ENCODE measurements at places on chromosomes 2 and 18. TPM values are rescaled to one million over a fixed set of nuclear protein-coding genes. Genes with fewer than 3 reads are reported as not detected.

Gene PAX3
- not detected for total RNA-seq

Gene CARF
- 4.4 TPM for total RNA-seq

DNA sequence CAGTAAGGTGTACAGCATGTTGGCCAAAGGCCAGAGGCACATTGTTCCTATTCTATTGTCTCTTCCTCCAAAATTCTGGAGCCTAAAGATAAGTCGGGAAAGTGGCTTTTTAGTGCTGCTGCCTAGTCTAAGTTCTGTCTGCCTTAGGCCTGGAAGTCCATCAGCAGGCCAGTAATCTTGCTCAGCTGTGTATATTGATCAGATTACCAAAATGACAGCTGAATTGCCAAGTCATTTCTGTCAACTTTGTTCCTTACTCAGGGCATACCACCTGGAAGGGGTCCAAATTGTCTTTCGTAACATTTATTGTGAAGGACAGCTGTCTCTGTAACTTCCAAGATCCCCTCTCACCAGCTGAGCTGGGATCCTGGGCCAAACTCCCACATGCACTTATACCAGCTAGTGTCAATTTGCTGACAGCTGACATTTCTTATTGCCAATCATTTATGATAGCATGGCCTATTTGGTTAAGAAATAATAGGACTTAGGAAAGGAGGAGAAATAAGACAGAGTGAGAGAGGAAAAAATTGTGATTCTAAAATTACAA, 116.8 kb upstream of the FSHR start:
- H3K4me1 ChIP-seq, result no peaks in the 10 kb centered on the region
- no peak overlapping the region for H3K4me3 ChIP-seq
- no peak for DNase-seq

DNA sequence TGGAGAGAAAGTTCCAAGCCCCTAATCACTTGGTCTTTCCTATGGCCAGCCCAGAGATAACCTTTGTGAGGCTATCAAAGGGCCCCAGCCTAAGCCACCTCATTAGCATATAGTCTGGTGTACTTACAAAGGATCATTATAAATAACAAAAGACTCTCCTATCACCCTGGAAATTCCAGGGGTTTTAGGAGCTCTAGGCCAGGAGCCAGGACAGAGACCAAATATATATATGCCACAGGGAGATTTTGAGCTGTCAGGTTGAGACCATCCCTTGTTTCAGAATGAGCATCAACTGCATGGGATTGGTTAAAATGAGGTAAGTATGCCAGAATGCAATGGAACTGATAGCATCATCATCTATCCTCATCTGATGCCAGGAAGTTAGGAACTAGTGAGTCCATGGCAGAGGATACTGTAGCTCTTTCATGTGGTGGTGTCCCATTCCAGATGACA, 32.1 kb upstream of the CHRNA1 start:
- H3K27ac ChIP-seq, result no peak overlapping the region
- H3K27me3 ChIP-seq, result no peaks in the 10 kb centered on the region
- no peak overlapping the region for H3K4me3 ChIP-seq
- no peaks in the 10 kb centered on the region for H3K36me3 ChIP-seq
- H3K4me1 ChIP-seq, result no peaks in the 10 kb centered on the region

DNA sequence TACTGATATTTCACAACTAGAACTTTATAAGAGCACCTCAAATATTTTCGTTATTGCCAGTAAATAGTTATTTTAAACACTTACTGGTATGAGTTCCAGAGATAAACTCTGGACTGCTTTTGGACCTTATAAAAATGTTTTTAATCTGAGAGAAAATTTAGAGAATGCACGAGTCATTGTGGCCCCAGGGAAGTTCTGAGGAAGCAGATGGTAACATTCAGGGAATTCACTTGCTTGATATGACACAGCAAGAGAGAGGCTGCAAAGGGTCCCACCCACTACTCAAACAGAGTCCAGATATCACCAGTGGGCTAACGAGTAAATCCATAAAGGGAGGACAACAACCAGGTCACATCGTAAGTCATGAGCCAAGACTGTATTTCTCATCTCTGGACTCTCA, 526.8 kb downstream of the TDRD15 start:
- H3K27me3 ChIP-seq, result no peaks in the 10 kb centered on the region
- H3K4me3 ChIP-seq, result no peak overlapping the region
- H3K36me3 ChIP-seq, result no peaks in the 10 kb centered on the region
- H3K4me1 ChIP-seq, result no peaks in the 10 kb centered on the region
- DNase-seq, result no peak

Gene CTLA4
- total RNA-seq, result not detected

DNA sequence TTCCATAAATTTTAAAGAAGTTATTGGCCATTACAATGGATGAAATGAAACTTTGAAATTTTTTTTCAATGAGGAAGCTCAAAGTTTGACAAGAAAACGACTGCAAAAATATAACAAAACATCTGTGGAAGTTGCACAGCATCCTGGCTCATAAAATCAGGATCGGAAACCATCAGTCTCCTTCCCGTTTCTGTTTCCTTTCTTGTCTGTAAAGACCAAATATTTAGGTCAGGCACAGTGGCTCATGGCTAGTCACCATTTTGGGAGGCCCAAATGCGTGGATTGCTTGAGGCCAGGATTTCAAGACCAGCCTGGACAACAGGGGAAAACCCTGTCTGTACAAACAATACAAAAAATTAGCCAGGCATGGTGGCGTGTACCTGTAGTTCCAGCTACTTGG, 27.6 kb upstream of the SSB start:
- no peaks in the 10 kb centered on the region for H3K27me3 ChIP-seq
- H3K4me3 ChIP-seq, result no peak overlapping the region
- peaks cover 9% of the 10 kb centered on the region for H3K4me1 ChIP-seq
- H3K36me3 ChIP-seq, result no peaks in the 10 kb centered on the region

Gene PTH2R
- total RNA-seq, result not detected

Gene SCN3A
- total RNA-seq, result 0.12 TPM

DNA sequence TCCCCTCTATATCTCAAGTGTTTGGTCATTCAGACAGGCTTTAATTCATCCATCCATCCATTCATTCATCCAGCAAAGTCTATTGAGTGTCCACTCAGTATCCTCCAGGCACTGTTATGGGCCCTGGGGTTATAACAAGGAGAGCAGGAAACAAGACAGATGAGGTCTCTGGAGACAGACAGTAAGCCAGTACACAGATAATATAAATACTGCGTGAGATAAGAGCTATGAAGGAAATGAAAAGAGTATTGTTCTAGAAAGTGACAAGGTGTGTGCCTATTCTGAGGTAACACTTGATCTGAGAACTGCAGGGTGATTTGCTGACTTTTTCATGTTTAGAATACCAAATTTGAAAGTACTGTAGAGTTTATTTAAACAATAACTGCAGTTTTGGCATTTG, 98.3 kb downstream of the OSBPL6 start:
- DNase-seq, result no peak
- H3K4me1 ChIP-seq, result no peaks in the 10 kb centered on the region
- no peaks in the 10 kb centered on the region for H3K36me3 ChIP-seq
- no peaks in the 10 kb centered on the region for H3K27me3 ChIP-seq
- H3K27ac ChIP-seq, result no peak overlapping the region

DNA sequence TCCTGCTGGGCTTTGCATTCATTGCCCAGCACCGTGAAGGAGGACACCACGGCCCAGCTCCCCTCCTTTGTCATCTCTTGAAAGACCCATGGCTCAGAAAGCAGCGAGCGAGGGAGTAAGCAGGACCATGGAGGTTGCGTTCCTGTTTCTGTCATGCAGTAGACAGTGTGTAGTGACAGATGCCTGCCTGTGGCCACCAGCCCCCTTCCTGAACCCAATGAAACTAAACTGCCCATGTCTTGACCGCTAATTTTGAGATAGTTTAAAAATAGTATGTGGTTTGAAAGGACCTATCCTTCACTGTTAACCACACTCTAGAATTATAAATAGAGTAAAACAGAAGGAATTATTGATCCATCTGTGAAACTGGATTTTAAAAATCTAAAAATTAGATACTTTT, 88.2 kb downstream of the ASAP2 start:
- H3K27me3 ChIP-seq, result no peaks in the 10 kb centered on the region
- peaks cover 17% of the 10 kb centered on the region for H3K36me3 ChIP-seq
- no peaks in the 10 kb centered on the region for H3K4me1 ChIP-seq
- H3K27ac ChIP-seq, result no peak overlapping the region
- H3K4me3 ChIP-seq, result no peak overlapping the region

Gene IL1RL1
- 4.9 TPM for total RNA-seq

Gene RNF125
- 1.1 TPM for total RNA-seq

- H3K4me3 ChIP-seq, result no peak overlapping the region
- H3K27me3 ChIP-seq, result peaks cover 74% of the 10 kb centered on the region
- H3K36me3 ChIP-seq, result no peaks in the 10 kb centered on the region
- DNase-seq, result no peak
- H3K4me1 ChIP-seq, result no peaks in the 10 kb centered on the region
- no peak overlapping the region for H3K27ac ChIP-seq
Observed at GRCh38 chr2:205858881-205859441, 176.7 kb downstream of the NRP2 start.

Gene LANCL1
- total RNA-seq, result 16.0 TPM

- H3K4me1 ChIP-seq, result peaks cover 19% of the 10 kb centered on the region
- DNase-seq, result peak; percentile 70
- peaks cover 21% of the 10 kb centered on the region for H3K36me3 ChIP-seq
- no peak overlapping the region for H3K4me3 ChIP-seq
- no peaks in the 10 kb centered on the region for H3K27me3 ChIP-seq
Observed at GRCh38 chr2:101080211-101081068, 70.7 kb downstream of the TBC1D8 start.

DNA sequence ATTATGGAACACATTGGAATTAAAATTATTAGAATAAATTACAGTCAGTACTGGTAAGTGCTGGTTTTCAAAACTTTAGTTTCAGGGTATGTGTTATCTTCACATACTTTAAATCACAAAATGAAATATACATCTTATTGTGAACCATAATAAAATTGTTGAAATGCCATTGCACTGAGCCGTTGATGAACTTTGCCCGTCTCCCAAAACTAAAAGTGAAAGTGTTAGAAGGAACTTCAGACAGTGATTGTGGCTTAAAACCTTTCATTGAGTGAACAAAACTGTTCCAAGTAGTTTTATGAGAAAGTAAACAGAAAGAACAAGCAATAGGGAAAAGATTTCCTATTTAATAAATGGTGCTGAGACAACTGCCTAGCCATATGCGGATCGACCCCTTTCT, 811.6 kb downstream of the PLCL1 start:
- no peak overlapping the region for H3K4me3 ChIP-seq
- no peaks in the 10 kb centered on the region for H3K4me1 ChIP-seq
- H3K36me3 ChIP-seq, result no peaks in the 10 kb centered on the region
- H3K27me3 ChIP-seq, result no peaks in the 10 kb centered on the region
- no peak for DNase-seq
- H3K27ac ChIP-seq, result no peak overlapping the region

DNA sequence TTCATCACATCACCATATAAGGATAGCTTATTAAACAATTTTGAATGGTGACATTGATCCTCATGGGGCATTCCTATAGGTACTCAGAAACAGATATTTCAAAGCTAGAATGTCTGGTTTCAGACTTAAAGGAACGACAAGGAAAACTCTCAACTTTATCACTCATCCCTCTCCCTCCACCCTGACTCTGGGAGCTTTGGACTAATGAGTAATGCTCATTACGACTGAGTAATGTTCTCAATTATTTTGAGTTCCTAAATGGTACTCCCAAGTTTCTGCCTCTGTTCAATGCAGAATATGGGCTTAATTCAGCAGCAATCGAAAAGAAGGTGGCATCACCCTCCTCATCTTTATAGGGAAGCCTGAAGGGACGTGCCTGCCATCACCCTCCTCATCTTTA, 43.4 kb downstream of the RFX8 start:
- H3K4me1 ChIP-seq, result peaks cover 26% of the 10 kb centered on the region
- no peaks in the 10 kb centered on the region for H3K27me3 ChIP-seq
- no peak overlapping the region for H3K4me3 ChIP-seq
- DNase-seq, result peak; percentile 29
- peak overlapping the region; percentile 70 for H3K27ac ChIP-seq

DNA sequence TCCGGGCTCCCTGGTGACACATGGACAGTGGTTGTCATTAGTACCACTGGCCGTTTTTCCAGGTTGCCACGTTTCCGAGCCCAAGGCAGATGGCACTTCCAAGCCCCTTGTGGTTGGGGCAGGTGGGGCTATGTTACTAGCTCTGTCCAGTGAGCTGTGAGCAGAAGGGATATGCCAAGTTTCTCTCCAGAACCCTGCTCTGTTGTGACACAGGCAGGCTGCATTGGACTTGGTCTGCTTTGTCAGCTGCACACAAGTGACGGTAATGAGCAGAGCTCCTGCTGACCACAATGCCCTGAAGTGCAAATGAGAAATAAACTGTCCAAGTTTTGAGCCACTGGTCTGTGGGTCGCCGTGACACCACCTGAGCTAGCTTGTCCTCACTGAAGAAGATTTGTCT, 118.8 kb downstream of the GYPC start:
- peaks cover 32% of the 10 kb centered on the region for H3K27me3 ChIP-seq
- H3K27ac ChIP-seq, result no peak overlapping the region
- DNase-seq, result no peak
- no peaks in the 10 kb centered on the region for H3K36me3 ChIP-seq
- H3K4me1 ChIP-seq, result no peaks in the 10 kb centered on the region

- H3K36me3 ChIP-seq, result no peaks in the 10 kb centered on the region
- H3K4me1 ChIP-seq, result peaks cover 78% of the 10 kb centered on the region
- no peaks in the 10 kb centered on the region for H3K27me3 ChIP-seq
- H3K4me3 ChIP-seq, result no peak overlapping the region
- peak overlapping the region; percentile 99 for H3K27ac ChIP-seq
Observed at GRCh38 chr2:162090109-162090508, 16.1 kb upstream of the DPP4 start.

GRCh38 chr2:20190876-20191713, 33.8 kb downstream of the SDC1 start:
- DNase-seq, result peak; percentile 43
- H3K27ac ChIP-seq, result no peak overlapping the region
- H3K27me3 ChIP-seq, result no peaks in the 10 kb centered on the region
- no peaks in the 10 kb centered on the region for H3K36me3 ChIP-seq
- H3K4me3 ChIP-seq, result no peak overlapping the region
- H3K4me1 ChIP-seq, result peaks cover 7% of the 10 kb centered on the region

- peak; percentile 44 for DNase-seq
- H3K27ac ChIP-seq, result peak overlapping the region; percentile 37
- H3K4me1 ChIP-seq, result peaks cover 30% of the 10 kb centered on the region
- peak overlapping the region; percentile 97 for H3K4me3 ChIP-seq
- H3K36me3 ChIP-seq, result peaks cover 44% of the 10 kb centered on the region
Observed at GRCh38 chr2:216109962-216110614, 940 bp downstream of the XRCC5 start.

DNA sequence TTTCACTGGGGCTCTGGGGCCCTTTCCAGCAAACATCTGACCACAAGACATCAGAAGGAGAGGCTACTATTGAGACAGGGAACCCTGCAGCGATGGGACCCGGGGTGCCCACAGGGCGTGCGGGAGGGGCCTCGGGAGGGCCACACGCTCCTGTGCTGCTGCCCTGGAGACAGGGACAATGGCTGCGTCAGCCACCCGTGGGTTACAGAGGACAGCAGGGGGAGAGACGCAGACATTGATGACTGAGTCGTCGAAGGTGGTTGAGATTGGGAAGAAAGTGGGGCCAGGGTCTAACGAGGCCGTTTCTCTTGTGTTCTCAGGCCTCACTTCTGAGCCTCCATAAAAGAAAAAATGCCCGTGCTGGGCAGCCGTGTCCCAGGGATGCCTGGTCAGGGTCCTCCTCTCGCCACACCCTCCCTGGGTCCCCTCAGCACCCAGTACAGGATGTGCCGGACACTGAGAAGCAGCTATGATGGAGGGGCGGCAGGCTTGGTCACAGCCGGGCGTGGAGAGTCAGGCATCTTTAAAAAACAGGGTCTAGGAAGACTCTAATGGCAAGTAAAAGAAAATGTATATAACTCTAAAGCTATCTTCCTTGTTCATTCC, 73.9 kb downstream of the NDUFA10 start:
- DNase-seq, result no peak
- H3K4me3 ChIP-seq, result no peak overlapping the region
- no peaks in the 10 kb centered on the region for H3K27me3 ChIP-seq
- H3K27ac ChIP-seq, result no peak overlapping the region
- no peaks in the 10 kb centered on the region for H3K4me1 ChIP-seq
- no peaks in the 10 kb centered on the region for H3K36me3 ChIP-seq

Measured in PC-3 (cell line).